ENCODE measurements at places on chromosomes 16 and 17.

DNA sequence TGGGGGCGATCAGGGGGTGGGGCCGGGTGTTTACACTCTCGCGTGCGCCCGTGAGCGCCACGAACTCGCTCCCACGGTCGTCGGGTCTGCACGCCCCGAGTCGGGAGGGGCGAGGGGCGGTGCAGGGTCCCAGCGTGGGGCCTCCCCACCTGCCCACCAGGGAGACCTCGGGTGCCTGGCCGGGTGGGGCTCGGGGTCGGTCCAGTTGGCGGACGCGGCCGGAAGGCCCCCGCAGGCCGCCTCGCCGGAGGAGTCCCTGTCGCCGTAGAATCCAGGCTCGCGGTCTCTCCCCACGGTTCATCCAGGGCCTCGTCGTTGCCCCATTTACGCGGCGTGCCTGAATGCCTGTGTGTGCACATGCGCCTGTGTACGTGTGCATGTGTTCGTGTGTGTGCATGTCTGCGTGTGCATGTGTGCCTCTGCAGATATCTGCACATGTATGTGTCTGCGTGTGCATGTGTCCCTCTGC lies 510 bp upstream of the RAB40B start:
- DNase-seq = no peak

DNA sequence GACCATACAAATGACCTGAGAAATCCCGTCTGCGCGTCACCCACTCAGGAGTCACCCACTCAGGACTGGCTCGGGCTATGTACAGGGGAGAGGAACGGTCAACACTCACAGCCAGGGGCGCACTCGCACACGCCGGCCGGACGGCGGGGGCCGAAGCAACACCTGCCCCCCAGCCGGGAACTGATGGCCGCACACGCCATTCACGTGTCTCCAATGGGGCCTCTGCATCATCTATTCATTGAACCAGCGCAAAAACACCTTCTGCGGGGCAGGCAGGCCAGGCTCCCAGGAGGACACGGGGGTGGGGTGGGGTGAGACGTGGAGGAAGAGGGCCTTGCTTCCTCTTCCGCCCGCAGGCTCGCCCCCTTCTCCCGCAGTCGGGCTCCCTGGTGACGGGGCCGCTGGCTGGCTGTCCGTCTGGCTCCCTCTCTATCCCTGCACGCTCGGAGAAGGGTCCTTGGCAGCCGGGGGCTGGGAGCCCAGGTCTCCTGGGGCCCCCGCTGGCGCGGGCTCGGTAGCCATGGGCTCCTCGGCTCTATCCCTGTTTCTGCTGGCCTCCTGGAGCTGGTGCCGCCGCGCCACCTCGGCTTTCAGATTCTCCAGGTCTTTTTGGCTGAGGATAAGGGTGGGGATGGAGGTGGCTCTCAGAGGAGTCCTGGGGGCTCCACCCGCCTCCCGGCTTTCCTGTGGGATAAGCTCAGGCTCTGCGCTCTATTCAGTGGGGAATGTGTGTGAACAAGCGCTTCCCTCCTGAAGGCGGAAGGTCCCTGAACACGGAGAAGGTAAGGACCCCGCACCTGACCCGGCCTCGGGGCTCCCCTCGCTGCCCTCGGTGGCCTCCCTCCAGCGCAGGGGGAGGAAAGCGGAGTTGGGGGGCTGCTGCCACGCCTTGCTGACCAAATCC lies 21.1 kb downstream of the CLUH start:
- DNase-seq = no peak

DNA sequence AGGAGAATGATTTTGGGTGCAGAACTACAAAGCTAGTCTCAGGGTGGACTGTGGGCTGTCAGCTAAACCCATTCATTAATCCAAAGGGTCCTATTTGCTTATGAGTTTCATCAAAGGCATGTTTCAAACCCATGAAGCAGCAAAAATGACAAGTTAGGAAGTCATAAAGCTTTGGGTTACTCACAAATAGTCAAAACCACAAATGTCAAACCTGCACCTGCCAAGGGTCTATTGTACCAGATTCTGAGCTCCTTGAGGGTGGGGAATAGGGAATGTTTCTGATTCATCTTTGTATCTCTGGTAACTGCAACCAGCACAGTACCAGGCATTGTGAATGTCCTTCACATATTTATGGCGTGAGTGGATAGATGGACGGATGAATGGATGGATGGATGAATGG lies 317.7 kb downstream of the MAF start:
- DNase-seq = no peak

- no peak for DNase-seq
Observed at GRCh38 chr17:58329035-58329809, 627 bp upstream of the TSPOAP1 start.

DNA sequence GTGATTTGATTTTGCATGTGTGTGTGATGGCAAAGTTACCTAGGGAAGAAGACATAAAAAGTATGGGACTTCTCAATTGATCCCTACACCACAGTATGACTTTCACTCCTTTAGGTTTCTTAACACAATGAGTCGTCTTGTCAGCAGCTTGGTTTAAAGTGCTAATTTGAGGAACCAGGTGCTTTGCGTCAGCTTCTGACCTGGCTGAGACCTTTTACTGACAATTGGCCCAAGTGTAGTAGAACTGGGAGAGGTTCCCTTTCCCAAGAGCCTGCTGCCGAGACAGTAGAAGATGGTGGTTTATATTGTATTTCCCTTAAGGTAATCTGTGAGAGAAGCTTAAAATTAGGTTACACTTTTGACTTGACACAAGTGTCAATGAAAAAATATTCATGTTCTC lies 54.9 kb downstream of the LDHD start:
- no peak for DNase-seq

GRCh38 chr17:21119919-21120249 lies 6.9 kb upstream of the DHRS7B start:
- no peak for DNase-seq
